ENCODE measurements at places on chromosomes 11 and 22.

DNA sequence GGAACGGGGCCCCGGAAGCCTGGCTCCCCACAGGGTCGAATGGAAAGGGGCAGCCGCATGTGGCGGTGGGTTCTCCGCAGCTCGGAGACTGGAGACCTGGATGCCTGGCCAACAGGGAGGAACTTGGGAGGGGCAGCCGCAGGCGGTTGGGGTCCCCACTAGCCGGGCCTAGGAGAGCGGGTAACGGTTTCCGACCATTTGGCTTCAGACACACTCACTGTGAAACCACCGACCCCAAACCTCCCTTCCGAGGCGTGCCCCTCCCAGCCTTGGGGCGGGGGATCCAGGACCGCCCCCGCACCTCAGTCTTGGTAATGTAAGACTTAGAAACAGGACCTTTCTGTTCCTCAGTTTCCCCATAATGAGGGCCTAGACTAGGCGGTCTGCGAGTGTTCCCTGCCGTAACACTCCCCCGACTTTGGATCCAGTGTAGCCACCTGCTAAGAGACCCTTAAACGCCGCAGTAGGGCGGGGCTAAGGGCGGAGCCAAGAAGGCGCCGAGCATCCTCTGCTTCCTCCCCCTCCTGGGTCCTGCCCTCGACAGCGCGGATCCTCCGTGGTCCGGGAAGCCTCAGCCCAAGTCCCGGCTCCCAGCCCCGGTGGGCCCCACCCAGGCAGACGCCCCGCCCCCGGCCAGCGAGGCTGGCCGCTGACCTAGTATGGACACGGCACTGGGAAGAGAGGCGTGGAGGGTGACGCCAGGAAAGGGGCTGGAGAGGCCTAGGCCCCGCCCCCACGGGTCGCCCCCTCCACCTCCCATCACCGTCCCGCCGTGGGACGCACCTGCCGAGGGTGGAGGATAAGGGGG, 1.8 kb upstream of the RASGRP2 start:
- peak; percentile 78 for DNase-seq

DNA sequence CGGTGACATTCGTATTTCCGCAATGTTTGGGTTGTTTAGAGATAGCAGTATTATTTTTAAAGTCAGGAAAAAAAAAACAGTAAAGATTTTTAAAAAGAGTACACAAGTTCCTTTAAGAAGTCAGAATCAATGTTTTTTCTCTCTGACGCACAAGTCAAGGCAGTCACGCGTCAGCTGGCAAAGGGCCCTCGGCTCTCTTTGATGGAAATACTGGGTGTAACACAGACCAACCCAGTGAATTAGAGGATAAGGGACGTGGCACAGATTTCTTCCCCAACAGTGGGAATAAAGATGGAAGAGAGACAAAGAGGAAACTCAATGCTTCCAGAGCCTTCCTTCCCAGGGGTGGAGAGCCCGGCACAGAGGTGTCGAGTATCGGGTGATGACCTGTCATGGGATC, 13.4 kb downstream of the ASCC2 start:
- DNase-seq, result no peak

GRCh38 chr11:77179048-77179447, 51.0 kb downstream of the MYO7A start:
- DNase-seq, result no peak

GRCh38 chr11:20032127-20032526, 128.1 kb downstream of the DBX1 start:
- DNase-seq, result no peak
